ENCODE measurements at places on chromosomes 2 and 18.
A peak's percentile ranks its signal among the peaks of the same experiment; 100 is the strongest.

GRCh38 chr2:6053743-6054142, 361.6 kb downstream of the SOX11 start:
- DNase-seq, result no peak

- DNase-seq, result peak; percentile 51
Observed at GRCh38 chr2:234029150-234029733, 21.3 kb upstream of the SPP2 start.

DNA sequence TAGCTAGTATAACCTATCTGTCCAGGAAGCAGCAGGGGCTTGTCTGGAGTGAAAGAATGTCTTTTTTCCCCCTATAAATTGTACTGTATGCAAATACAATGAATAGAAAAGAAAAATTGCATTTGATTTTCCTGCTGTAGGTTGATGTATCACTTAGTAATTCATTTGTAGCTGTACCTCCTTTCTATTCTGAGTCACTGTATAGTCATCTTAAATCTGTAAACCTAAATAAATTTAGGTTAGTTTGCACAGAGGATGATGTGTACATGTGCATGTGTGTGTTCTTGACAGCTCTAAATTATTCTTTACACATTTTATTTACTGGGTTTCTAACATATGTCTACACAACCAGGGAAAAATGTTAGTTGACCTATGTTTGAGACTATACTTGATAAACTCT, 478.7 kb upstream of the CNTNAP5 start:
- no peak for DNase-seq

- DNase-seq, result peak; percentile 21
Observed at GRCh38 chr18:36387310-36387709, 89.8 kb downstream of the FHOD3 start.

DNA sequence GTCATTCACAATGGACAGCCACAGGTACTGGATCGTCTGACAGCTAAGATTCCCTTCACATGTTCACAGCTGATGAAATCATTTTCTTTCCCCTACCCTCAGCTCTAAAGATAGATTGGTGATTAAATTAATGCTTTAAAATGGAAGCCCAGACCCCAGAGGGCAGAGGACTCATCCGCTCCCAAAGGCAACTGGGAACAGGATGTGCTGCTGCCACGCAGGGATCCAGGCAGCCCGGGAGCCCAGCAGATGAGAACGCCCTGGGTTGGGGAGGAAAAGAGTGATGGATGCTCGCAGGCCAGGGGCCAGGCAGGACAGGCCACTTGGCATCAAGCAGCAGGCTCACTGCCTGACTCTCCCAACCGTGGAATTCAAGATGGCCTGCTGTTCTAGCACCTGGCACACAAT, 41.3 kb downstream of the HDHD2 start:
- DNase-seq, result no peak

DNA sequence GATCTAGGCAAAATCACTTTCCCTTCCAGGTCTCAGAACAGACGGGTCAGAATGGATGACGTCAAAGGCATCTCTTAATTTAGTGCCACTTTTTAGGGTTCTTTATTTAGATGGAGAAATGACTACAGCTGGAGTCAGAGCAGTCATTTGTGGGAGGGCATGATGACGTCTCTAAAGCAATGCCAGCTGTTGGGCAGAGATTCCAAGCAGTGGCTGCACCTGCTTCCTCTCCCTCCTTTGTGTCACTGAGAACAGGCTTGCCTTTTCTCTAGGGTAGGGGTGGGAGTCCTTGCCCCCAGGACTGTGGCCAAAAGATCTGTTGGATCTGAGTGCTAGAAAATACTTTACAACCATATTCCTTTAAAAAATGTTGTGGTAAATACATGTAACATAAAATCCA, 28.7 kb upstream of the SKOR2 start:
- no peak for DNase-seq

DNA sequence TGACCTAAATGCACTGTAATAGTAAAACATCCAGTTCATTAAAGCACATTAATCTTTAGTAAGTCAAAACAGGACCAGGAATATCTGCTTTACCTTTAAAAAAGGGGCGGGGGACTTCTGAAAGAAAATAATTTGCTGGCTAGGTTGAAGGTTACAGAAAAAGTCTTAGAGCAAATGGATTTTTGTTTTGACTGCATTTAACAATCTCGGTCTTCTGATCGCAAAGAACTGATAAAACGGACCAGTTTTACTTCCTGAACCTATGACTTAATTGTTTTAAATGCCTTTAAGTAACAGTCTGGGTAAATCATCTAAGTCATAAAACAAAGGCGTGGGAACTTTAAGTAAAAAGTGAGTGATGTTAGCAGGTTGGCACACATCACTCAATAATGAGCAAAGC, 783 bp downstream of the BUB1 start:
- DNase-seq, result no peak

DNA sequence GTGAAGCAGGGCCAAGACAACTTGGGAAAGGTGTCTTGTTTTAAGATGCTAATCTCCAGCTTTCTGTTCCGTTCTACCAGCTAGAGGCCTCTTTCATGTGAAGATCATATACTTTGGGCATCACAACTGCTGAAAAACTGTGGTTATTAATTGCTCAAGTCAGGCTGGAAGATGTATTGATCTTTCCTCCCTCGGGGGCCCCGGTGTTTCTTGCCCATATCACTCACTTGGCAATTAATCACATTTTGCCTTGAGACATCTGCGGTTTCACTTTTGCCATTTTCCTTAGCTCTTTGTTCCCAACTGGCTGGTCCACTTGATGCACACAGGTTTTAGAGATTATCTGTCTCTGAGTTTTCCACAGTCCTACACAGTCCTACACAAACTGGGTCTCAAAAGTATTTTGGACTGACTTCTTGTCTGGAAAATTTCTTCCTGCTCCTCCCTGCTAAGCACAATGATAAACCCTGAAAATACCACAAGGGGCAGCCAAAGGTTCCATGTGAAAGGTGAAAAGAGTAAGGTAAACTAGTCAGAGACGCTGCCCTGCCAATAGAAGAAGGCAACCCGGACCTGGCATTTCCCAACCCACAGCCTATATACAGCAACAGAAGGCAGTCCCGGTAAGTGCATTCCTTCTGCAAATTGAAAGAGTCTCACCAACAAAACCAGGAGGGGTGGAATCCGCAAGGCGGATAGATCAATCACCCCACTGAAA, 181.0 kb downstream of the AFF3 start:
- no peak for DNase-seq

DNA sequence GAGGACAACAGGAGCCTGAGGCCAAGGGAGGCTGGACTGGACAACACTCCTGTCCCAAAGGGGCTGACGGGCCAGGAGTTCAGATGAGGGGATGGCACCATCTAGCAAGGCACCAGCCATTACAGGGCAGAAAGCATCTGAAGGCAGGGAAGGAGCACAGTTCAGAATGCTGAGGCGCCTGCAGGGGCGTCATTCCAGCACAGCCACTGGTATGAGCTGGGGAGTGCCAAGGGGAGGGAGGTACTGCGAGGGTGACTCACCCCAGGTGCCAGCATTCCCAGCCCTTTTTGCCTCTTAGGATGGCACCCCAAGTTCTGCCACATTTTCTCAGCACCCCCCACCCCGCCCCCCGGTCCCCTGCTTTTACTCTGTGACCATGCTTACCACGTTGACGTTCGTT, 129.8 kb upstream of the EPAS1 start:
- no peak for DNase-seq

GRCh38 chr18:42442656-42443055, 487.6 kb downstream of the PIK3C3 start:
- DNase-seq, result no peak

- DNase-seq, result no peak
Observed at GRCh38 chr2:114213808-114214207, 228.6 kb upstream of the DPP10 start.

- peak; percentile 17 for DNase-seq
Observed at GRCh38 chr18:72542342-72542741, 1.8 kb downstream of the CBLN2 start.

- DNase-seq, result no peak
Observed at GRCh38 chr2:223976635-223977226, 19.5 kb downstream of the MRPL44 start.

DNA sequence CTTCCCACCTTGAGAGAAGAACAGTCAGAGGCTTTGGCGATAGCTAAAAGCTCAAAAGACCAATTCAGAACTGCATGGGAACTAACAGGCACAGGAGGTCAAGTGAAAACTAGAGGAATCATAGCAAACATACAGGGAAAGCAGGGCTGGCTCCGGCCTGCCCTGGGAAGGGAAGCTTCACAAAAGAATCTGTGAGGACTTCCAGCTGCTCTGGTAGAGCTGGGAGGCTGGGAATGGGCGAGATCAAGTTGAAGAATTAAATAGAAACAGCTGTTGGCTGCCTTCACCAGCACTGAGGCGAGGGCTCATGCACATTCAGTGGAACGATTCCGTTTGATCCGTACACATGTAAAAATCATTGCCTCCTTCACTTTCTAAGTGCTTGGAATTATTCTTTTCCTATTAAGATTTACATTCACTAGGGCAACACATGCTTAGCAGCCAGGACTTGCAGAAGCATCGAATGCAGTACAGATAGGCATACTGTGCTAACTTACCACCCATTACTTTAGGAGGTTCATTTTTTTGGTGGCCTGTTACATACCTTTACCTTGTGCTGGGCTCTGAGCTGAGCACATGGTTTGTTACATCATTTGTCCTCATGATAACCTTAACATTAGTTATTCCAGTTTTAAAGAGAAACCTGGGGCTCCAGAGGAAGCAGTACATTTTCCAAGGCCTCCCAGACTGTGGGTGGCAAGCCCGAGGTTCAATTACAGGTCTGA, 125.4 kb upstream of the RNF152 start:
- peak; percentile 90 for DNase-seq

DNA sequence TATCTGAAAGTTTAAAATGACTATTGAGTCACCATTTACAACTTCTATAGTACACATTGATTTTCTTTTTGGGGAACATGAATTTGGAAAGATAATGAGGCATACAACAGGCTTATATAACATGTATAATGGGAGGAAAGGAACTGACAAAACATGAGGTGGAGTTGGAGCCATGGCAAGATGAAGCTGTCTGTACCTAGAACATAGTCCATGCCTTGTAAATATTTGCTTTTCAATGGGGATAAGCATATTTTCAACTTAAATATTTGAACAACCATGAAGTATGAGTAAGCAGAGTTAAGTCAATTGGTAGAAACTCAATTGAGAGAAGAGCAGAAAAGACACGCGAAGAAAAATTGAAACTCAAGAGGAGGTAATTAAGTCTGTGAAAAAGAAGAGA, 37.1 kb upstream of the GALNT13 start:
- DNase-seq, result no peak

DNA sequence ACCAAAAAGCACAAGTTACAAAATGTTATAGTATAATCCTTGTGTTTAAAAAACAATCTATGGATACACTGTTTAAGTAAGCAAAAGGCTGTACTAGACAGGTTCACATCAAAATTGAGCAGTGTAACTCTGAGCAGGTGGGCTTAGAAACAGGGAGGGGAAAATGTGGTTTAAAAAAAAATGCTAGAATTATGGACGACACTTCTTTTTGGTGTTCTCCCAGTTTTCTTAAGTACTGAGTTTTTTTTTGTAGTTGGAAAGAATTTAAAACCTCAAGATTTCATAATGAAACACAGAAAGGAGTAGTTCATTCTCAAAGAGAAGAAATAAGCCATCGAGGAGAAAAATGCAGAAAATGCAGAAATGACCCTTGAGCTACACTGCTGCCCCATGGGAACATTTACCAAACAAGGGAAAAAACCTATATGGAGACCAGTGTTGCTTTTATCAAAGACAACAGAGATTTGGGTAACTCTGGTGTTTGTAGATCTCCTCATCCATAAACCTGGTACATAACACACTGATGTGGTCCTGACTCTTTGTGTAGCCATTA, 100.7 kb downstream of the MYO5B start:
- no peak for DNase-seq

- peak; percentile 60 for DNase-seq
Observed at GRCh38 chr18:22539051-22539765, 121.5 kb upstream of the CTAGE1 start.

DNA sequence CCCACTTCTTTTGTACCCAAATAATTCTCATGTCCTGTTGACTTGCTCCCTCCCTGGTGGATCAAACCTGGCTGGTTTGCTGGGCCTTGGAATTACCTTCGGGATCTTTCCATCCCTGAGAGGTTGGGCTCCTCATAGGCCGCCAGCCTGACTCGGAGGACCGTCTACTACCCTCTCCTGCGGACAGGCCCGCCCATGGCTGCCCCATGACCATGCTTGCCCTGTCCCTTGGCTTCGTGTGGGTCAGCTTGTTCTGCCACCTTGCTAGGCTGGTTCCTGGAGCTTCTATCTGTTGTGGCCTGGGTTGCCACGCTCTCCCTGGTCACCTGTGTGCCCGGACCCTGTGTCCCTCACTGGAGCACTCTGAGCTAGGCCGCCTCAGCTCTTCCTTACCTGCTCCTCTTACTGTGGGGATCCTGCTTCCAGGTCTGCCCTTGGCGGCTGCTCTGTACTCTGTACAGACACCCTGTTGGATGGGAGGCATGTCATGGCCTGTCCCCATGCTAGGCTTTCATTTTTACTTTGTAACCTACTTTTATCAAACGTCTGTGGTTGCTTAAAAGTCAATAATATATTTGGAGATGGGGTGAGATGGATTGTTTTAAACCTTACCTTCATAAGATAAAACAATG, 29.7 kb upstream of the FHL2 start:
- DNase-seq, result no peak

GRCh38 chr2:26327291-26328272, 18.4 kb upstream of the SELENOI start:
- DNase-seq, result peak; percentile 30

DNA sequence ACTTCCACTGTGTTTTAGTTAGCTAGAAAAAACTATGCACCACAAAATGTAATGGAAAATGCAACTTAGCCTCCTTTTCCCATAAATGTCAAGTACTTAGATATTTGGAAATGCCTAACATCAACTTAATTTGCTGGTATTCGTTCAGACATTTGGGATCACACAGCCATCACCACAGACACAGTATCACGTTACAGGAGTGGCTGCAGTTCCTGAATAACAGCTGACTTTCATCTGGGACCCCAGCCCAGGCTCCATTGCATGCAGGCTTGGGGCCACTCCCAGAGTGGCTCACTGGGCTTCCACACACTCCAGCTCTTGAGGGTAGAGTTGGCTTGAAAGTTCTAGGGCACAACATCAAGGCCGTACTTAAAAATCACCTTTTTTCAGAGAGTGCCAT, 9.3 kb downstream of the TMEM182 start:
- DNase-seq, result peak; percentile 7

- DNase-seq, result no peak
Observed at GRCh38 chr2:171592036-171592555, 69.8 kb downstream of the CYBRD1 start.

DNA sequence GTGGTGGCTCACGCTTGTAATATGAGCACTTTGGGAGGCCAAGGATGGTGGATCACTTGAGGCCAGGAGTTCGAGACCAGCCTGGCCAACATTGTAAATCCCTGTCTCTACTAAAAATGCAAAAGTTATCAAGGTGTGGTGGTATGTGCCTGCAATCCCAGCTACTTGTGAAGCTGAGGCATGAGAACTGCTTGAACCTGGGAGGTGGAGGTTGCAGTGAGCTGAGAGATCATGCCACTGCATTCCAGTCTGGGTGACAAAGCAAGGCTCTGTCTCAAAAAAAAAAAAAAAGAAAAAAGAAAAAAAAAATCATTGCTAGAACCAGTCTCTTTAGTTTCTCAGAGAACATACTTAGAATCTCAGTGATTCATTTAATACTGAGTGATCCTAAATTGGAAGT, 217.1 kb downstream of the DYM start:
- DNase-seq, result no peak

- DNase-seq, result peak; percentile 81
Observed at GRCh38 chr2:196783431-196784094, 15.9 kb downstream of the GTF3C3 start.
